ENCODE measurements at places on chromosomes 5 and 9.

- no peak for DNase-seq
Observed at GRCh38 chr9:105447386-105447813, 434 bp upstream of the FSD1L start.

- no peak for DNase-seq
Observed at GRCh38 chr9:3809724-3810123, 283.9 kb upstream of the RFX3 start.

DNA sequence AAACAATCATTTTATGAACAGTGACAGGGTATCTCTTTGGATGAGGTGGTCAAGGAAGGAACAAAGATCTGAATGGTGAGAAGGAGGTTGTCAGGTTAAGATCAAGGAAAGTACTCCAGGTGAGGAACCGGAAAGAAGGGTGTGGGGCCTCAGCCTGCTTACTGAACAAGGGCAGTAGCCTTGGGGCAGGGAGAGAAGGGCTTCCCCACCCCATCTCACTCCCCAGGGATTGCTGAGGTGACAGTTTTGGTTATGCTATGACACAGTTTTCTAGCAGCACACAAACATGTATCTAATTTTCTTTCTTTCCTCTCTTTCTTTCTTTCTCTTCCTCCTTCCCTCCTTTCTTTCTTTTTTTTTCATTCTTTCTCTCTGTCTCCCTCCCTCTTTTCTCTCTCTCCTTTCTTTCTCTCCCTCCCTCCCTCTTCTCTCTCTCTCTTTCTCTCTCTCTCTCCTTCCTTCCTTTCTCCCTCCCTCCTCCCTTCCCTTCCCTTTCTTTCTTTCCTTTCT, 4.1 kb upstream of the HDHD3 start:
- DNase-seq: no peak

DNA sequence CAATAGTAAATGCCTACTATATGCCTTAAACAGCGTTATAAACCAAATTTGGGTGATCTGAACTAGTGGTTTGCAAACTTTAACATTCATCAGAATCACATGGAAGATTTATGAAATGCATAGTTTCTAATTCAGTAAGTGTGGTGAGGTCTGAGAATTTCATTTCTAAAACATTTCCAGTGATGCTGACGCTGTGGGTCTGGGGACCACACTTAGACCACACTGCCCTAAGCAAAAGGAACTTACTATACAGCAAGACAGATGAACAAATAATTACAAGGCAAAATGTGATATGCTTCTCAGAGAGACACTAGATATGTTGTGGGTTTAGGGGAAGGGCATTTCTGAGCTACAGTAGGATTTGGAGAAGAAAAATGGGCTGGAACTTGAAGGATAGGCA, 72.6 kb downstream of the OXCT1 start:
- no peak for DNase-seq

- no peak for DNase-seq
Observed at GRCh38 chr5:159189310-159189709, 20.0 kb downstream of the RNF145 start.

DNA sequence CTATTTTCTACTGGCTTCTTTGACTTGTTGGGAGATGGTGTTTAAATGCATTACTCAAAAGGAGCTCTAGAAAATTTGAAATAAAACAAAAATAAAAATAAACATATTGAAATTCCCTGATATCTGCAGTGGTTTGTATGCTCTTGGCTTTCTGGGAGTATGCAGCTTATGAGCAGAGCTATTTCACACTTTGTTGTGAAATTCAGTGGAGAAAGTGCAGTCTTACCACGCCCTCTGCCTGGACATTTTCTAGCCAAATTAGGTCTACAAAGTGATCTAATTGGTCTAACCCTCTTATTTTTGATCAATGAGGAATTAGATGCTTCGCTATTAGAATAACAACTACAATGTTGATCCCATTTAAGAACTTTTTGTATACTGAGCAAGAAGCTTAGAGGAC, 66.8 kb downstream of the INSYN2B start:
- DNase-seq: no peak

Data from stimulated activated naive CD4-positive, alpha-beta T cell treated with Interleukin-2 at 50 U/mL for 16 hours (primary cell).